ENCODE measurements at places on chromosomes 6 and 20. TPM values are rescaled to one million over a fixed set of nuclear protein-coding genes. Genes with fewer than 3 reads are reported as not detected.

Gene PREX1
- total RNA-seq = 3.6 TPM

Gene SUMO4
- not detected for total RNA-seq

Gene GSTA1
- total RNA-seq = not detected

Gene SCRT2
- total RNA-seq = not detected

Gene CTCFL
- not detected for total RNA-seq

Gene MUC21
- not detected for total RNA-seq

Gene FAM83C
- not detected for total RNA-seq

Gene COL20A1
- not detected for total RNA-seq

Gene RHAG
- not detected for total RNA-seq

Gene CD93
- total RNA-seq = not detected

Gene GSTA2
- not detected for total RNA-seq

Gene PKIB
- 0.59 TPM for total RNA-seq

Gene GTPBP2
- 50.6 TPM for total RNA-seq

Gene PAK5
- total RNA-seq = under 0.01 TPM

Gene TREM2
- not detected for total RNA-seq

Gene SKIC2
- 46.7 TPM for total RNA-seq

Gene TRIM31
- total RNA-seq = not detected

Gene RAMACL
- under 0.01 TPM for total RNA-seq

Gene GRM1
- total RNA-seq = not detected

Gene TSPO2
- total RNA-seq = not detected

Measured in bronchus fibroblast of lung (primary cell).